ENCODE measurements at places on chromosomes 12 and 14. TPM values are rescaled to one million over a fixed set of nuclear protein-coding genes. Genes with fewer than 3 reads are reported as not detected.

CACNA1C gene
- 1.5 TPM for total RNA-seq

DDX24 gene
- 206 TPM for total RNA-seq

MGP gene
- not detected for total RNA-seq

RNASE3 gene
- total RNA-seq = not detected

SAMD15 gene
- 2.1 TPM for total RNA-seq
